ENCODE measurements at places on chromosomes 3 and 15.

DNA sequence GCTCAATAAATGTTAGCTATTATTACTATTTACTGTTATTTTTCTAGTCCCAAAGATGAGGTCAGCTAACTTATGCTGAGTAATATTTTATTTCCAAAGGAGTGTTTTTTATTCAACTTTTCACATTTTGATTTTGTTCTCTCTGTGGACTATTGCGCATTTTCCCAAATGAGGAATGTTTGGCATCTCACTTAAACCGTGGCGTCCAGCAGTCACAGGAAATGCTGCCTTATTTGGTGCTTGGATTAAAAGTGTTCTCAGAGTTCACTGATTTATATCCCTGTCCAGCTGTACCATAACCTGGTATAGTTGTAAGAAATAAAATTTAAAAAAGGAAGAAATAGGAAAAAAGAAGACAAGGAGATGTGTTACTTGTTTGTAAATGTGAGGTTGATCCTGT is 166.8 kb downstream of the THSD4 start:
- no peak for DNase-seq

DNA sequence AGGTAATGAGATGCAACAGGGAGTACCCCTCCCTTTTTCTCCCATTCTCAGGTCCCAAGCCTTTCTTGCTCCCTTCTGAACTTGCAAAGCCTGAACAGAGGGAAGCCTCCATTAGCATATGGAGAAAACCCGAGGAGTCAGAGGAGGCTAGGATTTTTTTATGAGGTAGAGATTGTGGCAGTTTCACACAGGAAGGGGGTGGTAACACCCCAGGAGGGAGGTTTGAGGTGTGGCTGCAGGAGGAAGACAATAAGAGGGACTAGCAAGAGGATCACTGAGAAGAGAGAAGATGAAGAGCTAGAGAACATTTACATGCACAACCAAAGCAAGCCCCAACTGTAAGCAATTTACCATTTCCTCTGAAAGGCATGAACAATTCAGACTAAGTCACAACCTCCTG is 322.7 kb downstream of the SV2B start:
- DNase-seq = no peak

- no peak for DNase-seq
These were observed 5.6 kb downstream of the CCDC9B start for GRCh38 chr15:40334941-40335795.

DNA sequence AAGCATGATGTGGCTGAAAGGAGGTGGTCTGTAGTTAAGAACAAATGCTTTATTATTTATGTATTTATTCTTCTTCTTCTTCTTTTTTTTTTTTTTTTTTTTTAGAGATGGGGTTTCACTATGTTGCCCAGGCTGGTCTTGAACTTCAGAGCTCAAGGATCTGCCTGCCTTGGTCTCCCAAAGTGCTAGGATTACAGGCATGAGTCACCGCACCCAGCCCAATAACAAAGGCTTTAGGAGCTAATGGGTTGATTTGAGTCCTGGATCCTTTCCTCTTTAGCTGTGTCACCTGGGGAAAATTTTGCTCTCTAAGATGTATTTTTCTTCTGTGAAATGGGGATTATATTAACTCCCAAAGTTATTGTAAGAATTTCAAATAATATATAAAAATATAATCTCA is 168.8 kb downstream of the PEX5L start:
- DNase-seq = no peak

- DNase-seq = no peak
These were observed 27.9 kb upstream of the SCN10A start for GRCh38 chr3:38843898-38844297.

GRCh38 chr15:31387479-31388118 is 61.0 kb downstream of the KLF13 start:
- DNase-seq = no peak

- no peak for DNase-seq
These were observed 87.7 kb upstream of the LIMD1 start for GRCh38 chr3:45506751-45507391.

- no peak for DNase-seq
These were observed 19.9 kb upstream of the POLR2M start for GRCh38 chr15:57686657-57687056.

- DNase-seq = no peak
These were observed 716 bp downstream of the CPEB1 start for GRCh38 chr15:82646250-82647044.

GRCh38 chr15:85642065-85642692 is 152.5 kb downstream of the KLHL25 start:
- no peak for DNase-seq

DNA sequence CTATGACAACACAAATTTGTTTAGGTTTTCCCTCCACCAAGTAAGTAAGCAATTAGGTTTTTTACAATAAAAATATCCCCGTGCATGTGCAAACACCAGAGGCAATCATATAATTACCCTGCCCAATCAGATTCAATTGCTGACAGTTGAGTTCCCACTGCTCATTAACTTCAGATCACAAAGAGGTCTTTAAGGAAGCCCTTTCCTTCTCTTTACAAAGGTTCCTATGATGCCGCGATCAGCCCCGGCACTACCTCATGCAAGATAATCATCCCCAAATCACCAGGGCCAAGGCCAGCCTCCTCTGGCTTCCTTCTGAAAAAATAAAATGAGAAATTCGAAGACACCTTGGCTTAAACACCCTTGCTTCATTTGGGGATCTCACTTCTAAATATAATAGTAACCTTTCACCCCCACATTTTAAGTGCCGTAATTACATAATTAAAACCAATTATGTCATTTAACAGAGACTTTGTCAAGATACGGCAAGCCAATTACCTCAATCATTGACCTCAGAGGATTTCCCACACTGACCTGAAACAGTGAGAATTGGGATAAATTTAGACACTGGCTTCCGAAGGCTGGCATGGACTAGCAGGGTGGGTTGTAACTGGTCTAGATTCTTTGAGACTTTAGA is 121.3 kb upstream of the WNT5A start:
- no peak for DNase-seq

GRCh38 chr3:13851997-13852637 is 27.8 kb downstream of the WNT7A start:
- no peak for DNase-seq

GRCh38 chr3:69880069-69880640 is 119.4 kb upstream of the SAMMSON start:
- DNase-seq = no peak

DNA sequence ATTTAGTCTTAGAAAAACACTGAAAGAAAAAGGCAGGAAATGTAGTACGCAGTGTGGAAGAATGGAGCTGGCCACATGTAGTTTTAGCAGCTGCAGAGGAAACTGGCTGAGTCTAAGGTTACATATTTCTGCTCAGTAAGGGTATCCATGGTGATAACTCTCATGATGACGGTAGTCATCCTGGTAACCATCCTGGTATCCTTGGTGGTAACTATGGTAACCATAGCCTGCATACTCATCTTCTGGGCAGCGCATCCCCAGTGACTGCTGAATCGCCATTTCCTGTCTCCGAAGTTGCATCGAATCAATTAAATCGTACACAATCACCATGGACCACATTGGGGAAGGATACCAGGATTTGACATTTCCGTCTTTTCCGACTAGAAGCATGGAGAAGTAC is 35.7 kb downstream of the CCDC80 start:
- DNase-seq = no peak

DNA sequence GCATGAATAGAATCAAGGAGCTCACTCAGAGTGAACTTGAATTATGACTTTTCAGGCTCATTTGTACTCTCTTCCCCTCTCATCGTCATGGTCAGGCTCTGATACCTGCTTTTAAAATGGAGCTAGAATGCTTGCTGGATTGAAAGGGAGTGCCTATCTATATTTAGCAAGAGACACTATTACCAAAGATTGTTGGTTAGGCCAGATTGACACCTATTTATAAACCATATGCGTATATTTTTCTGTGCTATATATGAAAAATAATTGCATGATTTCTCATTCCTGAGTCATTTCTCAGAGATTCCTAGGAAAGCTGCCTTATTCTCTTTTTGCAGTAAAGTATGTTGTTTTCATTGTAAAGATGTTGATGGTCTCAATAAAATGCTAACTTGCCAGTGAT is 9.6 kb downstream of the CCNDBP1 start:
- DNase-seq = no peak

DNA sequence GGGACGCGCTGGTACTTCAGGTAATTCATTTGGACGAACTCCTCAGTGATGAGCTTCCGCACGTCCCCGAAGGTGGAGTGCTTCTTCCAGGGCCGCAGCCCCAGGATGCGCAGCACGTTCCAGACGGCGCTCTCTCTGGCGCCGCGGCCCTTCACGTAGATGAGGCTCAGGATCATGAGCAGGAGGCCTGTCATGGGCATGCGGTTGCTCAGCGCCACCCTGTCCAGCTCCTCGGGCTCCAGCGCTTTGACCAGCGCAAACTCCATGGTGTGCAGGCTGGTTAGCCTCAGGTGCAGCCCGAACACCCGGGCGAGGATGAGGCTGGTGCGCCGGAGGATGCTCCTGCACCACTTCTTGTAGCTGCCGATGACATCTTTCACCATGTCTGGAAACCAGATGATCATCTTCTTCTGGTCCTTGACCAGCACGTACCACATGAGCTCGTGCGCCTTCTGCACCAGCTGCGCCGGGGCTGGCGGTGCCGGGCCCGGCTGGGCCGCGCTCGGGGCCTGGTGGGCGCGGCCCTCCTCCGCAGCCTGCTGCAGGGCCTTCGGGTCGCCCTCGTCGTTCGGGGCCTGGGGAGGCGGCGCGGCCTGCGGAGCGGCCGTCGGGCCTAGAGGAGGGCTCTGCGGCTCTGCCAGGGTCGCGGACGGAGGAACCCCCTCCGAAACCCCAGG is 501 bp downstream of the NDN start:
- no peak for DNase-seq

- DNase-seq = no peak
These were observed 210.4 kb downstream of the ERC2 start for GRCh38 chr3:56257826-56258225.

GRCh38 chr15:64841344-64842095 is at the start of gene PLEKHO2:
PLEKHO2 (plus strand) TSS chr15:64841915; CDS start chr15:64842017, 102 bp downstream.
- DNase-seq = peak; percentile 86
